ENCODE measurements at places on chromosomes 12 and 14.

DNA sequence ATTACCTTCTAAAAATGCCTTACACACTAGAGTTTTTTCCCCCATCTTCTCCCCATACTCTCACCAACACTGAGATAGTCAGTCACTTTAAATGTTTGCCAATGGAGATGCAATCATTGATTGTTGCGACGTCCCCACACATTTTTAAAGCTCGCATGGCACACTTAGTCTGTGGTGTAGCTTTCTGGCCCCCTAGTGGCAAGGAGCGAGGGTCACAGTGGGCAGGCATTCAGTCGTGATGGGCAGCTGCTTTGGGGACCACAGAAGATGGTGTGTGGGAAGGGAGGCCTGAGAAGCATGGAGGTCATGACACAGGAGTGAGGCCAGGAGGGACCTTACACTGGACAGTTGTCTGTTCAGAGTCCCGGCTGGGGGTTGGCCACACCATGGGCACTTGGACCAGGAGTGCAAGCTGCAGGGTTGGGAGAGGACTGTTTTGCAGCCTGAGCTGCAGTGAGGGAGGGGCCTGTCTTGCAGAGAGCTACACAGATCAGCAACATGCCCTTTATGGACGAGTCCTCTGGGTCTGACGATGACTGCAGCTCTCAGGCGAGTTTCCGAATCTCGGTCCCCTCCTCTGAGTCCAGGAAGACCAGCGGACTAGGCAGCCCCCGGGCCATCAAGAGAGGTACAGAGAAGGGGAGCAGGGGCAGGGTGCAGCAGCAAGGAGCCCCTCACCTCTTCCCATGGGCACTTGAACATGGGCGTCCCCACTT, 28.6 kb downstream of the PIGH start:
- DNase-seq, result peak; percentile 75

DNA sequence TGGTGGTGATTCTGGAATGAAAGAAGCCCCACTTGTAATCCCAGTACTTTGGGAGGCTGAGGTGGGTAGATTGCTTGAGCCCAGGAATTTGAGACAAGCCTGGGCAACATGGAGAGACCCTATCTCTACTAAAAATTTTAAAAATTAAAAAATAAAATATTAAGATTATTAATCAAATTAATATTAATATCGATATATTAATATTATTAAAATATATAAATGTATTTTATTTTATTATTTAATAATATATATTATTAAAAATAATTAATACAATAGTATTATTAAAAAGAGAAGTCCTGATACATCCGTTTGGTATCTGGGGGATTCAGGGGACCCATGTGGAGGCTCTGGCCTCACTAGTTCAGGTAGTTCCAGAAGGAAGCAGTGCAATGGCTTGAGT, 68.7 kb downstream of the FOXN4 start:
- no peak for DNase-seq

DNA sequence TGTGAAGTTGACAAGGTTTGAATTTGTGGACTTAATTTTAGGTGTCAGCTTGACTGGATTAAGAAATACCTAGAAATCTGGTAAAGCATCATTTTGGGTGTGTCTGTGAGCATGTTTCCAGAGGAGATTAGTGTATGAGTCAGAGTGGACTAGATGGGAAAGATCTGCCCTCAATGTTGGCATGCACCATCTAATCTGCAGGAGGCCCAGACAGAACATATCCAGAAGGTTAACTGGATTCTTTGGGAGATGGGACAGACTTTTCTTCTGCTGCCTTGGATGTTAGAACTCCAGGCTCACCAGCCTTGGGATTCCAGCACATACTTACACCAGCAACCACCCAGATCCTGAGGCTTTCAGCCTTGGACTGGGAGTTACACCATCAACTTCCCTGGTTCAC, 14.1 kb downstream of the SGPP1 start:
- no peak for DNase-seq

- no peak for DNase-seq
Observed at GRCh38 chr14:99387880-99388279, 92.8 kb downstream of the SETD3 start.

GRCh38 chr14:102201776-102202175, 62.1 kb downstream of the WDR20 start:
- DNase-seq, result no peak

DNA sequence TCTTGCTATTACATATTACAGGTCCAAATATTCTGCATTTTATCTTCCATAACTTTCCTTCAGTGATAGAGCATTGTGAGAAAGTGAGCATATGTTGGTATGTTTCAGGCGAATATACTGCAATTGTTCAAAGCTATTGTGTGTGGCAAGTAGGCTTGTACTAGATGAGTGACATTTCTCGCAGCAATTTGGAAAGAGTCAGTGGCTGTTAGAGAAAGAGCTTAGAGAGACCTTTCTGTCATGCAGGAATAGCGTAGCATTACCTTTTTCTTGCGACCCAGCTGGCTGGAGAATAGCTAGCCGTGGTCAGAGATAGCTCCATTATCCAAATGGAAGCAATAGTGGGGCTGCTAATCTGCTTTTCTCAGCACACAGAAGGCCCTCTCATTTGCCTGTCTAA, 678.5 kb upstream of the FOXG1 start:
- no peak for DNase-seq

DNA sequence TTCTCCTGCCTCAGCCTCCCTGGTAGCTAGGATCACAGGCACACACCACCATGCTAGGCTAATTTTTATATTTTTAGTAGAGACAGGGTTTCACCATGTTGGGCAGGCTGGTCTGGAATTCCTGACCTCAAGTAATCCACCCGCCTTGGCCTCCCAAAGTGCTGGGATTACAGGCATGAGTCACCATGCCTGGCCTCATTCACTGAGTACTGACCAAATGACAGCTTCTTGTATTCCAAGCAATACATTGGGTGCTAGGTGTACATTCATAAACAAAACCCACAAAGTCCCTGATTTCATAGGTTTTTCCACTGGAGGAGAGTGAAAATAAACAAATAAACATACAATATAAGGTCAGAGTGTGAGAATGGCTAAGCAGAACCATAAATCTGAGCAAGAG, 136.3 kb downstream of the HELB start:
- no peak for DNase-seq
